Epithelial cell of esophagus (primary cell): ENCODE measurements at places on chromosomes 6 and 20.

- no peak for DNase-seq
Measured at GRCh38 chr6:101236709-101237108, 156.8 kb upstream of the GRIK2 start.

DNA sequence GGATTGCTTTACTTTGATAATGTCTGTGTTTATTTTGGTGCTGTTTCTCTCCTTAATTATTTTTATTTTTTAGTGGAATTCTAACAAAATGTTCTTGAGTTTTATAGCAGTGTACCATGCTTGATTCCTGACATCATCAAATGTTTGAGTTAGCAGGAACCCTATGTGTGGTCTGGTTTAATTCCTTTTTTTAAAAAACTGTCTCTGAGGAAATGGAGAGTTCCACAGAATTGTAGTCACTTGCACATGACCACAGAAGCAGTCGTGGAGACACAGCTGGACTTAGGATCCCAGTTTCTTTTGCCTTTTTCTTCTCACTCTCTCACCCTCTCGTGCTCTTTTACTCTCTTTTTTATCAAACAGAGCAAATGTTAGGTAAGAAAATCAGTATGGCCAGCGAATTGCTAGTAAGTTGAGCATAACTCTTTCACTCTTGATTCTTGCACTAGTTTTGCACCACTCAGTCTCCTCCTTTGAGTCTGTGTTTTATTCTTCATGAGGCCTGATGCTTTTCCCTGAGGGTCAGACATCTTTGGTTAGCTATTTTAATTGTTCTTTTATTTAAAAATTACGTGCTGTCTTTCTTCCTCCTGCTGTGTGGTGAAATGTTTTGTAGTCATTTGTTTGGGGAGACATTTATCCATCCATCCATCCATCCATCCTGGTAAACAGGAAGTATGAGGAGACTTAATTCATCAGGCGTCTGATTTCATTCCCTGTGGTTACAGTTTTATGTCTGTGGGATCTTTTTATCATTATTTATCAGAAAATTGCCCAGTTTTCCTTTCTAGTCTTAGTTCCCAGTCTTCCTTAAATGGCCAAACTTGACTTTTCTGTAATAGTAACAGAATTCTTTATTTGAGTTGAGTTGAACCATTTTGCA is 83.0 kb downstream of the SCAF8 start:
- DNase-seq = no peak

DNA sequence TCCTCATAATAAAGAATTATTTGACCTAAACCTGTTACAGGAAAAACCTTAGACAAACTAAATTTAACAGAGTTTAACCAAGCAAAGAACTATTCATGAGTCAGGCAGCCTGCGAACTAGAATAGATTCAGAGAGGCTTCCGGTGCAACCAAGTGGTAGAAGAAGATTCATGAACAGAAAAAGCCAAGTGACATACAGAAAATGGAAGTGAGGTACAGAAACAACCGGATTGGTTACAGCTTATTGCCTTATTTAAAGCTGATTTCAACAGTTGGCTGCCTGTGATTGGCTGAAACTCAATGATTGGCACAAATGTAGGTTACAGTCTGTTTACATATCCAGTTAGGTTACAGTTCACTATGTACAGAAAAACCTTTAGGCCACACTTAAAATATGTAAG is 10.1 kb downstream of the PPP1R3G start:
- no peak for DNase-seq

DNA sequence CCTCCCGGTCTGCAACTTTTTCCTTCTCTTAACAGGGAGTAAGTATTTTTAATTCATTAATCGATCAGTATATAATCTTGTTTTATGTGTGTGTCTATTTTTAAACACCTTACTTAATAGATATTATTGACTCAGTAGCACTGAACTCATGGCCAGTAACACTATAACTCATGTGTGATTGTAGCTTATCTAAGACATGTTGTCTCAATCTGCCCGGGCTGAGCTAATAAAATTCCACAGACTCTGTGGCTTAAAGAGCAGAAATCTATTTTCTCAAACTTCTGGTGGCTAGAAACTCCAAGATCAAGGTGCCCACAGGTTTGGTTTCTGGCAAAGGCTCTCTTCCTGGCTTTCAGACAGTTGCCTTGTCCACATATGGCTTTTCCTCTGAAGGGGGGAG is 68.8 kb upstream of the TNFAIP3 start:
- no peak for DNase-seq

DNA sequence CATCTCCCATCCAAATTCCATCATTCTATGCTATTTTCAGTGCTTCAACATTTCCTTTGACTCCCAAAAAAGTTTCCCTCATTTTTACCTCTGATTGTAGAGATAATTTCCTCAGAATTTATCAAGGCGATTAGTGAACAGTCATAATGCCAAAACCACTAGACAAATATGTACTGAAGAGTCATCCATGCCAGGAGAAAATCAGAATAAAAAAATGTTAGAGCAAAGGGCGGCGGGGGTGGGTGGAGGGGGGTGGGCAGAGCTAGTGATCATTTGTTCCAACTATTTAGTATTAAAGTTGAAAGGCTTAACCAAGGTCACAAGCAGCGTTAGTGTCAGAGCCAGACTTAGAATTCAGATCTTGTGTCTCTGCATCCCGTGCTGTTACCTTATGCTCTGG is 5.3 kb upstream of the ADGRF5 start:
- DNase-seq = no peak

GRCh38 chr6:56448046-56448445 is 194.6 kb downstream of the DST start:
- no peak for DNase-seq

GRCh38 chr6:38407192-38407591 is 232.5 kb downstream of the BTBD9 start:
- DNase-seq = no peak

GRCh38 chr20:18727032-18727508 is 86.5 kb upstream of the SCP2D1 start:
- DNase-seq = peak; percentile 19

DNA sequence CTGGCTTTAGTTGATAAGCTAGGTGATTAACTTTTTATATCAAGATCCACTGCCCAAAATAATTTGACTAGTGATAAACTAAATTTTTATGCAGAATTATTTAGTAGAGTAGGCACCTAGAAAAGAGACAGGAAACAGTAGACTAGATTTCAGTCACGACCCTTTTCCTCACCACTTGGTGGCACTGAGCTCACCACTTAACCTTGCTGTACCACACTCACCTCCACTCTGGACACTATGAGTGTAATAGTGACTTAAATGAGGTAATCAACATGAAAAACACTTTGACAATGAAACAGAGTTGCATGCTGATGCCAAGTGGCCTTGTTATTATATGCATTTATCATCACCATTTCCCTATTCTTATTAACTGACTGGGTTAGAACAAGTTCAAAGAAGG is 730.4 kb downstream of the KIF16B start:
- DNase-seq = no peak

- no peak for DNase-seq
Measured at GRCh38 chr6:134553936-134554335, 236.0 kb upstream of the SGK1 start.

DNA sequence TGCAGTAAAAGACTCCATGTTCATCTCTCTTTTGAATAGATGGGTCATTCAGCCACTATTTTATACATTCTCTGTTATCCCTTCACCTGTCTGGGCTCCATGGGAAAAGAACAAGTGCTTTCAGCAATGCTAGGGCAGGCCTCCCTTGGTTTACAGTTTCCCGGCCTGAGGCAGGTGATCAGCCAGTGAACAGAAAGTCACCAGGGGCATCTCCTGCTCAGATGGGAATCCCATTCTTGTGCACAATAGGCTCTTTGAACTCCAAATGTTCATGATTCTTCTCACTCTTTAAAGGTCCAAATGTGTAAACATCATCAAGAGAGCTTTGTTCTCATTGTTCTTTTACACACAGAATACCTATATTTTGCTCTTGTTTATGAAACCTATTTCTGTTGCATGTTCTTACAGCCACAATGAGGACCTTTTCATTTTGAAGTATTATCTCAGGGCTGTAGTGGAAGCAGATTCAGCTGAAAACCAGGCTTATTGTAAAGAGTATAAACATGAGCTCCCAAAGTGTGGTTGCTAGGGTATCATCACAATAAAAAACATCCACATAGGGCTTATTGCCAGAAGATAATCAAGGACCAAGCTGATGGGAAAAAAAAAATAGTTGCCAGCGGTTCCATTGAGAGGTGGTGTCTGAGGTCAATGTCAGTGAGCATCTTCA is 267.1 kb upstream of the SGK1 start:
- DNase-seq = no peak

DNA sequence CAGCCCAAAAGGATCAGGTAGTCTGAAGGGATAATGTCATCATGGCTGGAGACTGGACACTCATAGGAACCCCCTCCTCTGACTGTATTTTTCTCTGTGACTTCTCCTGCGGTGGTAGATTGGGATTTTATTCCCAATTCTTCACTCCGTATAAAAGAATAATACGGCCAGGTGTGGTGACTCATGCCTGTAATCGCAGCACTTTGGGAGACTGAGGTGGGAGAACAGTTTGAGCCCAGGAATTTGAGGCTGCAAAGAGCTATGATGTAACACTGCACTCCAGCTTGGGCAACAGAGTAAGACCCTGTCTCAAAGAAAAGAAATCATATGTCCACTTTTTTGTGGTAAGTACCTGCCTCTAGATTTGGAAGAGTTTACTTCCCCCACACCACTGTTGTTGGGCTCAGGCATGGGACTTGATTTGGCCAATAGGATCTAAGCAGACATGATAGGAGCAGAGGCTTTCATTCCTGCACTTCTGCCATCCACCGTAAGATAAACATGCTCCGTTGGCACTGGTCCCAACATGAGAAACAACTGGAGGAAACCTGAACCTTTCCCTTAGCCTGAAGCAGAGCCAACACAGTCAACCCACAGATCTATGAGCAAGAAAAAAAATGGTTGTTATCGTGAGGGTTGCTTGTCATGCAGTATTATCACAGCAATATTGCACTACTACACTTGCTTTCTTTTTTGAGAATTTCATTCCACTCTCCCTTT is 82.0 kb downstream of the JPH2 start:
- peak; percentile 87 for DNase-seq

GRCh38 chr6:8352335-8352965 is 82.9 kb downstream of the SLC35B3 start:
- DNase-seq = no peak

DNA sequence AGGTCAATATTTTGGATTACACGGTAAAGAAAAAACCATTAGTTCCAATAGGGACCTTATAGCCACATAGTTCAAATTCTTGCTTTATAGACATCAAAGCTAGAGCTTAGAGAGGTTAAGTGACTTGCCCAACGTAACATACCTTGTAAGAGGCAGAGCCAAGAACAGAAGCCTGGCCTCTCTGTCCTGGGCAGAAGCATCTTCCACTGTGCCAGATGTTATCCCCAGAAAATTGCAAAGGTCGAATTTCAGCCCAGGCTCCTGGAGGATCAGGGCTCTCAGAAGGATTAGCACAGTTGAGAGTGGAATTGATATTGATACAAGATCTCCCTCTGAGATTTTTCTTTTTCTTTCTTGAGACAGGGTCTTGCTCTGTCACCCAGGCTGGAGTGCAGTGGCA is 6.1 kb downstream of the SMIM28 start:
- no peak for DNase-seq

GRCh38 chr6:32885698-32886286 is 31.8 kb downstream of the PSMB9 start:
- DNase-seq = peak; percentile 79

DNA sequence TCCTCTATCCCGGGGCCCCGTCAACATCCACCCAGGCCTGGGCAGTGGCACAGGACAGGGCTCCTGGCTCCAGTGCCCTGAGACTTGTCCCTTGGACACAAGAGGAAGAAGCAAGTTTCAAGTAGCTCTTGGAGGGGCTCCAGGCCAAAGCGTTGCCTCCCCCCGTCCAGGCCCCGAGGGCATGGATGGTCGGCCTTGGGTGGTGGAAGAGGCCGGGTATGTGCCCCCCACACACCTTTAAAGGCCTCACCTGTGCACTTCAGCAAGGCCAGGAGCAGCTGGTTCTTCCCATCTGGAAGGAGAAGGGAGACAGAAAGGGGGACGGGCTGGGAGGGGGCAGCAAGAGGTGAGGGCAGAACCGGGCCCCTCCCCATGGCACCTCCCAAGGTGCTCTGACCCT is 190.3 kb downstream of the PREX1 start:
- DNase-seq = no peak

DNA sequence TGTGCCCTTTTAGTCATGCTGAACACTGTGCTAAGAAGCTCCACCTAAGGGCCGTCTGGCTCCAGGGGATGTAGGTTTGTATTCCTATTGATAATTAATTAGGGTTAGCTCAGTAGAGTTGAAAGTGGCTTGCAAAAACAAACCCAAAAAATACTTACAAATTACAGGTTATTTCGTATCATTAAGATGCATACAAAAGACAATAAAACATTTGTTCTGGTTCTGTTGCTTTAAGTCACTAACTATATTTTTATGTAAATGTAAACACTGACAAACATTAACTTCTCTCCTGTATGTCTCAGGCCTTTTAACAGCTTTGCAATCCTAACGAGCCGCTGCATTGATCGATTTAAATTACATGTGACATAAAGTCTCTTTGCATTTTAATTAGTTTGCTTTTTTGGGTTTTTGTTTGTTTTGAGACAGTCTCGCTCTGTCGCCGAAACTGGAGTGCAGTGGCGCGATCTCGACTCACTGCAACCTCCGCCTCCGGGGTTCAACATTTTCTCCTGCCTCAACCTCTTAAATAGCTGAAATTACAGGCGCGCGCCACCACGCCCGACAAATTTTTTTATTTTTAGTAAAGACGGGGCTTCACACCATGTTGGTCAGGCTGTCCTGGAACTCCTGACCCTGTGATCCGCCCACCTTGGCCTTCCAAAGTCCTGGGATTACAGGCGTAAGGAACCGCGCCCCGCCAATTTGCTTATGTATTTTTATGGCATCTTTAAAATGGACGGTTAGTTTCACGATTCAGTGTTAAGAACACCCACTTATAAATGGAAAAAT is 110.9 kb downstream of the HFE start:
- DNase-seq = peak; percentile 50

DNA sequence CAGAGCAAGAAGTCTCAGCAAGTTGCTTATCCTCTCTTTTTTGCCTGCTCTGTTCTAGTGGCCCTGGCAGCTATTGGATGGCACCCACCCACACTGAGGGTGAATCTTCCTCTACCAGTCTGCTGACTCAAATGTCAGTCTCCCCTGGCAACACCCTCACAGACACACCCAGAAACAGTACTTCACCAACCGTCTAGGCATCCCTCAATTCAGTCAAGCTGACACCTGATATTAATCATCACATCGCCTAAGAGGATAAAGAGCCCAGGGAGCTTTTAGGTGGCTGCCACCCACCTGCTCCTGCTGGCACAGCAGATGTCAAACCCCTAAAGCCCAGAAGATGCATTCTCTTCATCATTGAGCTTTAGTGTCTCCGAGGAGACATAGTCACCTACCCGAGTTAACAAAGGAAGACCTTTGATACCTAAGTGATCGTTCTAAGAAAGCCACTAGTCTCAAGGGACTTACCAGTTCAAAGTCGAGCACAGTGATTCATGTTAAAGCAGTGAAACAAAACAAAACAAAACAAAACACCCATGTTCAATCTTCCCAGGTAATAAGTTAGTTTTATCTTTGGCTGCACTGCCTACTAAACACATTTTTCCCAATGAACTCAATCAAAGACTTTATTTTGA is 97.7 kb upstream of the KCNQ5 start:
- peak; percentile 77 for DNase-seq
